ENCODE measurements at places on chromosomes 12 and 14.

DNA sequence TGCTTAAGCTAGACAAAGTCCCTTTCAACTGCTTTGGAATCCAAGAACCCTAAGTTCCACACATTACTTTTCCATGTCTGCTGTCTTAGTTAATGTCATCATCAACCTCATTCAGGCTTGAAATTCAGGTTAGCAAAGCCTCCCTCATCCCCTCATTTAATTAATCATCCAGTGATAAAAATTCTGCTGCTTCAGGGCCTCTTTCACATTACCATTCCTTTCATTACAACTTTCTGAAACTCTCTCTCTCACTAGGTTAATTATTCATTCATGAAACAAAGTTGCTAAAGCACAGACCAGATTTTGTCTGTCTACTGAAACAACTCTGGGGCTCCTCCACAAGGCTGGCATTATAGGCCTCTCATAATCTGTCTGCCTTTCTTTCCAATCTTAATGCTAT lies 9.4 kb upstream of the VTI1B start:
- no peak for DNase-seq

GRCh38 chr12:118427819-118428218 lies 51.5 kb downstream of the SUDS3 start:
- no peak for DNase-seq

GRCh38 chr14:59836116-59836515 lies 34.5 kb downstream of the RTN1 start:
- no peak for DNase-seq

GRCh38 chr14:105375635-105376057 lies 22.7 kb upstream of the TEX22 start:
- DNase-seq = no peak

DNA sequence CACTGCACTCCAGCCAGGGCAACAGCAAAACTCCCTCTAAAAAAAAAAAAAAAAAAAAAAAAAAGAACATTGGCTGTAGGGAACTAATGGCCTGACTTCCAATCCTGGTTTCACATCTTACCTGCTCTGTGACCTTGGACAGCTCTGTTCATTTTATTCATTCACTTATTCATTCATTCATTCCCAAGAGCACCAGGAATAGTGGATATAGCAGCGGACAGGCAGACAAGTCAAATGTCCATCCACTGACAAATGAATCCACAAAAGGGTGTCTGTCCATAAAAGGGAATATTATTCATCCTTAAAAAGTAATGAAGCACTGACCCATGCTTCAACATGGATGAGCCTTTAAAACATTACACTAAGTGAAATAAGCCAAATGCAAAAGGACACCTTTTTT lies 27.6 kb upstream of the C12orf76 start:
- DNase-seq = no peak

GRCh38 chr14:80560800-80561657 lies 349.7 kb upstream of the DIO2 start:
- no peak for DNase-seq

DNA sequence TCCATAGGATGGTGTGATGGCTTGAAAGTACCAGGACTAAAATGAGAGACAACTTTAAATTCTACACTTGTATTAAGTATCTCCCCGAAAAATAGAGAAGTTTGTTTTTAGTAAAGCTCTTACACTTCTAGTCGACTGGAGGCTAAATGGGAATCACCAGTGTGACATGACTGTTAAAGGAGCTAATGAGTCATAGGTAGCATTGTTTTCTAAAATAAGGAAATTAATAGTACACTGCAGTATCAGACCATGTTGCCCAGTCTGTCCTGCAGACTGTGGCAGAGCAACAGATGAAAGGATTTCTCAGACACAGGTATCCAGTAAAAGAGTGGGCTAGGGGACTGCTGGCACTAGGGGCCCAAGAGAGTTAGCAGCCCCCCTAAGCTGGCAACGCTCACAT lies 140.1 kb downstream of the TMEM117 start:
- DNase-seq = no peak

DNA sequence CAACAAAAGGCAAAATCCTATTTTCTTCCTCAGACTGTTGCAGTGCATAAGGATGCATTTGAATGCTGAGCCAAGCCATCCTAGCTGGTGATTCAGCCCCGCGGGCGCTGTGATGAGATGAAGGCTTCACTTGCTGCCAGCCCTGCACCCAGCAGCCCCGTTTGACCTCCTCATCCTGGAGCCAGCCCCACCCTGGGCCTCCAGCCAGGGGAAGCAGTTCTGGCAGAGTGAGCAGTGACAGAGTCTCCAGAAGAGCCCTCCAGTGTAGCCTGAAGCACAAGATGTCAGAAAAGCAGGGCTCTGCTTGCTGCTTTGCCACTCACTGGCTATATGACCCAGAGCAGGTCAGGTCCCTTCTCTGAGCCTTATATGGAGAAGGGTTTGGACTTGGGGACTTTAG lies 96.2 kb upstream of the HSPB8 start:
- DNase-seq = no peak

DNA sequence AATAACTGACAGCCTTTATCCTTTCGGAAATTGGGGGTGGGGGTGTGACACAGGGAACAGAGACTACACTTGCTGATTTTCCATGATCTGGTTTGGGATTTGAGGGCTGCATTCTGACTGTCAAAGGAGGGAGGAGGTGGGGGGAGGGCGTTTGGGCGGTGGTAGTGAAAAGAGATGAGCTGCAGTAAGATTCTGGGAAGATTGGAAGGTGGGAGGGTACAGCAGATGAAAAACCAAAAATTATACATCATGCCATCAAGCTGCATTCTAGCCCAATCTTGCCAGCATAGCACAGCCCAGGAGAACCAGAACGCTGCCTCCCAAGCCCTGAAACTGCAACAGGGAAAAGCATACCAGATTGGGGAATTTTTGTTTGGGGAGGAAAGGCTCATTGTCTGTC lies 2.4 kb downstream of the RND1 start:
- DNase-seq = no peak

DNA sequence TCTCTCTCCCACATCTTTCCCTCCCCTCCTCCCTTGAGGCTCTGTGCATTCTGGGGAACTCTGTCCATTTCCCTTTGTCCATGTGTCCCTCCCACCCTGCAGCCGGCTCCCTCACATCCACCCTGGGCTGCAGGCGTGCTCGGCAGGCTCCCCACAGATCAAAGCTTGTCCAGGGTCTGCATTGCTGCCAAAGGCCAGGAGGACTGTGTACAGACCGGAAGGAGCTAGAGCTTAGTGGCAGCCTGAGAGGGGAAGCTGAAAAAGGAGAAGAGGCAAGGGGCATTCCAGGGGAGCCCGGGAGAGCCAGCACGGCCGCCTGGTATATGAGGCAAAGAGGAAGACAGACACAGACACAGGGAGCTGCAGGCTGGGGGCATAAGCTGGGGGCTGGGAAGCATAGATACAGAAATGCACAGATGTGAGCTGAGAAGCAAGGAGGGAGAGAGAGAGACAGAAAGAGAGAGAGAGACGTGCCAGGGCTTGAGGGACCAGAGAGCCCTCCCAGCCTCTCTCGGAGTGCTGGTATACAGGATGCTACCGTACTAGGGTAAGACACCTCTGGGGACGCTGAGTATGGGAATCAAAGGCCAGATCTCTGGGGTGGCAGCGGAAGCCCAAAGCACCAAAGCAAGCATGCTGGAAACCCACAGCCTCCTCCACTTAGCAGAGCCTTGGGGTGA lies 3.3 kb downstream of the CD4 start:
- no peak for DNase-seq
